Activated naive CD4-positive, alpha-beta T cell treated with anti-CD3 and anti-CD28 coated beads, Interleukin-2, amount 50 U/mL, for 16 hours (primary cell): ENCODE measurements at places on chromosomes 5 and 9.

GRCh38 chr5:137997726-137998213 lies 35.1 kb downstream of the FAM13B start:
- DNase-seq = no peak

DNA sequence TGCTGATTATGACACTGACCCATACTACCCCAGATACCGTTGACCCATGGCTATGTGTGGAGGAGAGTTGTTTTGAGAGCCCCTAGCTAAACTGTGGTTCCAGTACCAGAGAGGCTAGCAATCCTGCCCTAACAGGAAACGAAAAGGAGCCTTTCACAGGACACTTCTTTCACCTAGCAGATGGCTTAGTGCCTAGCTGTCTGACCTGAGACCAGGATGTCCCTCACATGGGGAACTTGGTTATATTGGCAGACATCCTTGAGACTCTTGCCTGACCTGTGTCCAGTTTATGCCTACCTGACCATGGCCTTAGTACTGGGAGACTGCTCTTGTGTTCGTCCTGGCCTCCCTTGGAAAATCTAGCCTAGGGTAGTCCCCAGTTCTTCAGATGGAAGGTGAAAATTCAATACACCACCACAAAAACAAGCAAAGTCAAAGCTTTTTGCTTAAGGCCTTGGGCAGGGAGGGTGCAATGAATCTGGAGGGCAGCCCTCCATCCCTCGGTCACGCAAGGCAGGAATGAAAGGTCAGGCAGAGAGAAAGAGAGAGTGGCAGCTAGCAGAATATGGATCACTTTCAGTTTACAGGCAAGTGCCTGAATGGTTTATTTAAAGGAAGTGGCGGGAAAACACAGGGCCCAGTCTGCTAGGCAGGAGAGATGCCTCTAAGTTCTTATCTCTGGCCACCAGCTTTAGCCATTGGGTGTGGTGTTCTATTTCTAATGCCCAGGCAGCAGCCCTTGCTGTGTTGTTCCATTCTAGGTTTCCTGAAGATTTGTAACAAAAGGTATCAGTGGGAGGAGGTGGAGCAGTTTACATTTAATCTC lies 16.4 kb upstream of the ZNF474 start:
- DNase-seq = no peak

DNA sequence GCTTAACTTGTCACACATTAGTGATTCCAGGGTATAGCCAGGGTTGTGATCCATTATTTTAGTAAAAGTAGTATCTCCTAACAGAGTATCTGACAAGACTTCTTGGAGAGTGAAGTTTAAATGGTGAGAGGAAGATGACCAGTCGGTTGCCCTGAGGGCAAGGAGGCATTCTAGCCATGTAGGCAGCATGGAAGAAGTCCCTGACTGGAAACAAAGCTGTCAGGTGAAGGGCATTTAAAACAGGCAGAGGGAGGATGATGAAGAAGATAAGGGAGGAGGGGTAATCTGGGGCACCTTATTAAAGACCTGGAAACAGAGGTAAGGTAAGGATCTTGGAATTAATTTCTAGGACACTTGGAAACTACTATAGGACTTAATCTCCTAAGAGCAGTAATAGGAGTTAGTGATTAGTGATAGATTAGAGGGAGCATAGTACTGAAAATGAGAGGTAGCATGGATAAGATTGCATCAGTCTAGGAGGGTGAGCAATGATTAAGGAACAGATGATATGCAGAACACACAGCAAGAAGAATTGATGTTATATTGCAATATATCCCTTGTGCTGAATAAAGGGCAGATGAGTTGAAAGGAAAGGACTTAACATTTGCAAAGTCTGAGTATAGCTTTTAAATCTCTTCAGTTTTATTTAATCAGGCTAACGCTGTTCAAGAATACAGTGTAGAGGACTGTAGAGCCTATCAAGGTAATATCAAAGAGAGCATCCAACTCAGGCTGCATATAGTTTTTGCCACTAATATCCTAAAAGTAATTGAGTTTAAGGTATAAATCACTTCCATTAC lies 9.6 kb downstream of the KIF2A start:
- no peak for DNase-seq

DNA sequence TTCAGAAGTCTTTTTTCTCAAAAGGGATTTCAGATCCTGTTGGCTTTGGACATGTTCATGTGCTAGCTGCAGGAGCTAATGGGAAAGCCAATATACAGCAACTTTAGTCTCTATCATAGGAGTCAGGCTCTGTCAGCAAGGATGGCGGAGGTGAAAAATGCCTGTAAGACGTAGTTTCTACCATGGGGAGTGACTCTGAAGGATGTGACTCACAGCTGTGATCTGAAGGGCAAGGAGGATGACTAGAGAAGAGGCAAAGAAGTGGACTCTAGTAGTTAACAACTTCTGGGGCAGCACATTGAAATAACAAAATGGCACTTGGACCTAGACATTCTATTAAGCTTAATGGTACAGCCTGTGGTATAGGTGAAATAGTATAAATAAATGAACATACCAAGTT lies 3.1 kb upstream of the NDUFS4 start:
- no peak for DNase-seq

GRCh38 chr9:87517732-87518131 lies 20.1 kb downstream of the DAPK1 start:
- DNase-seq = no peak

GRCh38 chr9:84300271-84300670 lies 40.3 kb downstream of the SLC28A3 start:
- DNase-seq = no peak

DNA sequence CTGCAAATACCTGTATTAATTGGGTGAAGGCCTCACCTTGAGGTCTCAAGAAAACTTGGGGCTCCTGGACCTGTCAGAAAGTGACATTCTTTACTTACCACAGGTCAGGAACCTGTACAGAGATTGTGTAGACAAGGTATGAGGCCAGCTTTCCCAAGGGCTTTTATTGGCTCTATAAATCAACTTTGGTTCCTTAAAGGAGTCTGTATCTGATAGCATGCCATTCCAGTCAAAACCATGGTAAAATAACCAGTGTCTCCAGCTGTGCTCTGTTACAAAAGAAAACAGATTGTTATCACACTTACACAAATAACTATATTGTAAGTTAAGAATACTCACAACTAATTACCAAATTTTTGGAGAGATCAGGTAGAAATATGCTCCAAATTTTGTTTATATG lies 64.5 kb downstream of the COL15A1 start:
- no peak for DNase-seq

DNA sequence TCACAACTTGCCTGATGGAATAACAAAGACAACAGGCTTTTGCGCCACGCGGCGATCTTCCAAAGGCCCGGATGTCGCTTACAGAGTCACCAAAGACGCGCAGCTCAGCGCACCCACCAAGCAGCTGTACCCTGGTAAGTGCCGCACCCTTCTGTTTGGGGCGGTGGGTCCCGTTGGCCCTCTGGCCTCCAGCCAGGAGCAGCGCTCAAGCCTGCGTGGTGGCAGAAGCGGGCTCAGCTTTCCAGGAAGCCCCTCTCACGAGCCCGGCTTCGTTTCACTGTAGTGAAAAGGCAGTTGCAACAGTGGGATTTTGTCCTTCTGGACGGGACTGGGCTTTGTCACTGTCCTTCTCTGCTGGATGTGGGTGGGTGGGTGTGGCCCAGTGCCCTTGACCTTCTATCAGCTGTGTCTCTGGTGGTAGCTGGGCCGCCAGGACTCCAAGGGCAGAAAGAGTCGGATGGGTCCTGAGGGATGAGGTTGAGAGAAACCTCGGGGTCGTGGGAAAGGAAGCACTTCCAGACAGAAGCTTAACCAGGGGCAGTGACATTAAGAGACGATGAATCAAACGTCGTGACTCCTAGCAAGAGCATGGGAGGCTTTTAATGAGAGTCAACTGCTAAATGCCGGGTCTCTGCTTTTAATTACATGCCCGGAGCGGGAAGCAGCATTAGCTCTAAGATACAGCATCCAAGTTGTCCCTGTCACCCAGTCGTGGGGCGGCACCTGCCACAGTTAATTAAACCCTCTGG lies 49.5 kb downstream of the COL5A1 start:
- DNase-seq = no peak

DNA sequence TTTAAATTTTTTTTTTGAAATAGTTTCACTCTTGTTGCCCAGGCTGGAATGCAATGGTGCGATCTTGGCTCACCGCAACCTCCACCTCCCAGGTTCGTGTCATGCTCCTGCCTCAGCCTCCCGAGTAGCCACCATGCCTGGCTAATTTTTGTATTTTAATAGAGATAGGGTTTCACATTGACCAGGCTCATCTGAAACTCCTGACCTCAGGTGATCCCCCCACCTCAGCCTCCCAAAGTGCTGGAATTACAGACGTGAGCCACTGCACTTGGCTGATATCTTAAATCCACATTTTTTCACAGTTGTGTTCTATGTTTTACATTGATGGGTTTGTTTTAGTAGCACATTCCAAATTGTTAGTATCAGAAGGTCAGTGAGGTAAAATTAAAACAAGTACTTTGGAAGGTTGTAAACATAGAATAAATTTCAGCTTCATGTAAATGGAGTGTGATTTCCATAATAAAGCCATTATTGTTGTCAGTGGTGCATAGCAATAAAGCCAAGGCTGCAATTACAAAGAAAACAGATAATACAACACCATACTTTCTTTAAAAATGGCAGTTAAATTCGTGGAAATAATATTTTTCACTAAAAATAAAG lies 287.2 kb downstream of the ARRDC3 start:
- no peak for DNase-seq
